ENCODE measurements at places on chromosomes 4 and X.

DNA sequence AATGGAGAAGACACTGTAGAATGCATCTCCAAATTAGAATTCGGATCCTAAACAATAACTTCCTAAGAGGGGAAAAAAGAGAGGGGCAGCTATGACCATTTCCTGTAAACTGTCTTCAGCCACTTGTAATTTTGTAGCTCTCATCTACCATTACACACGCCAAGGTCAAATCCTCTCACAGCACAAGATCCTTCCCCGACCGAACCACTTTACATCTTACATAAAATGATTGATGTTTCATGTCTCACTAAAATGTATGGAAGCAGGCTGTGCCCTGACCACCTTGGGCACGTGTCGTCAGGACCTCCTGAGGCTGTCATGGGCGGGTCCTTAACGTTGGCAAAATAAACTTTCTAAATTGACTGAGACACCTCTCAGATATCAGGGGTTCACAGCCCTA is 24.1 kb upstream of the PBDC1 start:
- peak; percentile 20 for DNase-seq

- no peak for DNase-seq
Observed at GRCh38 chrX:101430457-101431078, 22.5 kb downstream of the HNRNPH2 start.

DNA sequence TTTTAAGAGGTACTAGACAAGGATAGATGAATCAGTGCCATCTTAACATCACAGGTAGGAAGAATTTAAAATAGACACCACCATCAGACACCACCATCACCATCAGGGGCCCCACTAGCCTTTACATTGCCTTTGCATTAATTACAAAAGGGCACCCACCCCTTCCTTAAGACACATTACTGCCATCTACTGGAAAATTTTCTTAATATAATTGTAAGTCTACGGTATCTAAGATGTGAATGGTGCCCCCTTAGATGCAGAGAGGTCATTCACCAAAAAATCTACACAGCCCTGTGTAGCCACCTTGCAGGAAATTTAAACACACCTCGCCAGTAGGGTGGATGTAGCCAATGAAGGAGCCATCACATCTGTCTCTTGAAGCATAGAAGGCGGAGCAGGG is 184.1 kb downstream of the MID1IP1 start:
- no peak for DNase-seq

- no peak for DNase-seq
Observed at GRCh38 chrX:9825129-9825790, 39.0 kb downstream of the SHROOM2 start.

DNA sequence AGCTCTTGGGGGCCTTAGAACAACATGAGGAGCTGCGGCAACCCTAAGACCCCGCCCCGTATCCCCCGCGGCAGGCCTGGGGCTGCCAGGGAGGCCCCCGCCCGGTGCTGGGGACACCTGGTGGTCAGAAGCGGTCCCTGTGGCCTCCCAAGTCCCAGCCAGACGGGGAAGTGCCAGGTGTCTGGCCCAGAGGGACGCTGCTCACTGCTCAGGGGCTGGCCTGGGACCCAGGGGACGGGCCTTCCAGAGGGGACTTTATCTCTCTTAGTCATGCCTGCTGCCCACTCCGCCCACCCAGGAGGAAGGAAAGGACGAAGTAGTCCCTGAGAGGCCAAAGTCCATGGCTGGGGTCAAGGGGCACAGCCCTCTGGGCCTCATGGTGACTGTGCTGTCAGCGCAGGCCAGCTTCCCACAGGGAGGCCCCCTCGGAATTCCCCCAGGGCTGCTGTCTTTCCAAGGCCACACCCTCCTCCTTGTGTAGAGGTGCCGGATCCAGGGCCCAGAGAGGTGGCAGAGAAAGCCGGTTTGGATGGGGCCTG is 31.0 kb upstream of the HTRA3 start:
- DNase-seq: peak; percentile 68

DNA sequence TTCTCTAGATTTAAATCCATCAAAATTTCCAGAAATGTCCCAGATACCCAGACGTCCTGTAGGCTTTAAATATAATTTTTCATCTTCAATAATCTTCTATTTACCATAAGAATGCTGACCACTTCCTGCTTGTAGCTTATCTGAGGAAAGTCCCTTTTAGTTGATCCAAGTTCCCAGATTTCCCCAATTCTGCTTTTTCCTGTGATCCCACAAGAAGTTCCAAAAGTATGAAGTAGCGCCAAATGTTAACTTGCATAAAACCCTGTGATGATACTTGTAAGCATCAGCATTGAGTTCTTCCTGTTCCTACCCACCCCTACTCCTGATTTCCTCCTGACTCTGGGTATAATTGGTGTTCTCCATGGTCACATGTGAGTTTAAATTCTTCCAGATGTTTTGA is 10.6 kb upstream of the TLR8 start:
- DNase-seq: no peak

DNA sequence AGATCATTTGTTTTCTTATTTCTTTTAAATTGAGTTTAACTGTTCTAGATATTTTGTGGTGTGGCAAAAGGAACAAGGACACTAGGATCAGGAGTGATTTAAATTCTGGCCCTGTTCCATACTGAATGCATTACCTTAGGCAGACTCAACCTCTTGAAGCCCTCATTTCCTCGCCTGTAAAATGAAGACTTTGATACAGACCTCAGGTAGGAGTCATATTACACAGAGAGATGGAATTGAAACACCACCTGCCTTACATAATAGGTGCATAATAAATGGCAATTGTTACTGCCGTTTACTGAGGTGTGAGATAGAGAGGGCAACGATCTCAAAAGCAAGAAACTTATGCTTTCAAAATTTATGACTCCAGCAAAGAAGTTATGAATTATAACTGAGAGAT is 28.2 kb upstream of the RASSF6 start:
- no peak for DNase-seq

DNA sequence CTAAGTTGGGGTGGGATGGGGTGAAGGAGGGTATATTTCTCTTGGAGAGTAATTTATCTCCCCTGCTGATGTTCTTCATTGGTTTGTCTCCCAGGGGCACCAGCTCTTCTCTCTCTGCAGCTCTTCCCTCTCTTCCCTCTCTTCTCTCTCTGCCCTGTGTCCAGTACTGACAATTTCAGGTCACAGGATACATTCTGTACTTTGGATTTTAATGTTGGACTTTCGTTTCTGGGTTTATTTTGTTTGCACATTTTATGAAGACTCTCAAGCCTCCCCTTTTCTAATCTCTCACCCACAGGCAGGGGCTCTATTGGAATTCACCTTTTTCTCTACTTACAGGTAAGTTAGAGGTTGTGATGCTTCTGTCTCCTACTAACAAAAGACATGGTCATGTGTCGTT is 165.5 kb downstream of the CPEB2 start:
- no peak for DNase-seq

- no peak for DNase-seq
Observed at GRCh38 chr4:184803874-184804273, 21.9 kb downstream of the ACSL1 start.

DNA sequence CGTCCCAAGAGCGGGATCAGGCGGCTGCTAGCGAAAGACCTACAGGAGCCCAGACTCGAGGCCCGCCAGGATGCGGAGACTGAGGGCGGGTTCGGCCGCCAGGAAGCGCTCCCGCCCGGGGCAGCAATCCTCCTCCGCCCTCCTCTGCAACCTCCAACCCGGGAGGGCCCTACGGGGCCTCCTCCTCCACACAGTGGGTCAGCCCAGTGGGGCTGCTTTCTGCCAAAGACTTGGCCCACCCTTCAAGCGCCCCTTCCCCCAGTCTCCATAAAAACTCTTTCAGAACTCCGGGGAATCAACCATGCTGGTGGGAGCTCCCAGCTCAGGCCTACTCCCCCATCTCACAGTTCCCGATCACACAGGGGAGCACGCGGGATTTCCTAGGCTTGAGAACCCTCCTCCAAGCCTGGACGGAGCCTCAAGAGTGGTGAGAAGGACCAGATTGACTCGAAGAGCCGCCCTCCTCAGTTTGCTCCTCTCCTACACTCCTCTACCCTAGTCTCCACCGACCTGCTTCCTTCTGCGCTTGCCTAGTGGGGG is 77.5 kb downstream of the RLIM start:
- no peak for DNase-seq

DNA sequence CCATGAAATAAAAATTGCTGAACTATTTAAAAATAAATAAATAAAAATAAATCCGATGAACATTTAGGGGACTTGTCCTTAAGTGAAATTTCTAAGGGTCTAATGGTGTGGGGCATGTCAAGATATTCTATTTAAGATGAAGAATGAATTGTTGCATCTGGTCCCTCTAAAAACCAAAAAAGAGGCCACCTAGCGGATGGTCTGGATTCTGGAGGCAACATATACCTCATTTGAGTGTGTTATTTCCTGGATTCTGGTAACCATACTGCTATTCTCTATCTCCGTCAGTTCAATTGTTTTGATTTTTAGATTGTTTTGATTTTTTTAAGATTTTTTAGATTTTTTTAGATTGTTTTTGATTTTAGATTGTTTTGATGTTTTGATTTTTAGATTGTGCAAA is 28.3 kb downstream of the AGTR2 start:
- DNase-seq: no peak
